RKO (cell line): ENCODE measurements at places on chromosomes 3 and 15.

GRCh38 chr3:73746623-73747022 is 121.9 kb upstream of the PDZRN3 start:
- DNase-seq: no peak

DNA sequence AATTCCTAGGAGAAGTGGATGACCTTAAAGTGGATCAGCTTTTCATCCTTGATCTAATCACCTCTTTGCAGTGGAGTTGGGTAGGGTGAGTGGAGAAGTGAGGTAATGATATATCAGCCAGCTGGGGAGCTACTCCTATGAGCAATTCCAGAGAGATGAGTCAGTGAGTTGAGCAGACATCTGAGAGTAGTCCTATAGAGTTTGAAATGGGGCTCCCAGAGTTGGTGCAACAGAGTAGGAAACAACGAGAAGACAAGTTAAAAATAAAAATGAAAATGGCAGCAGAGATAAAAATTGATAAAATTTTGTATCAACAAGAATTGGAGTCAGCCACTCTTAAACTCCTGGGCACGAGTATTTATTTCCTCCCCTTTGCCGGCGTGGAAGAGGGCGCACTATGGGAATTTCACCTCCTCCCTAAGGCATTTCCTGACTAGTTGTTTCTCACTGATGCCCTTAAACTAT is 150.8 kb upstream of the DPH6 start:
- DNase-seq: peak; percentile 74

DNA sequence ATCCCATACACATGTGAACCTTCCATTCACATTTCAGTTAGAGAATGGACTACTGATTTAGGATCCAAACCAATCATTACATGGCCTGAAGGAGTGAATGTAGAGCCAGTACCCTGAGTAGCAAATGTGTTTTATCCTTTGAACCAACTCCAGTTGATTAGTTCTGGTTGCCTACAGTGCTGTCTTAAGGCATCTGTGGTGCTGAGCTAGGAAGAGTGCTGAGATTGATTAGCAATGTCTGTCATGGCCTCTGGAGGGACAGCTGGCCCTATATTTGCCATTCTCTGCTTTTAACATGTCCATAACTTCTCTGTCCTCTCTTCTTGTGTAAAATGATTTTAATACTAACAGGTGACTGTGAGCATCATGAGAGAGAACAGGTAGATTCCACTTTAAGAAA is 11.1 kb downstream of the LRTM1 start:
- DNase-seq: no peak

- no peak for DNase-seq
Measured at GRCh38 chr15:71577071-71577470, 233.3 kb upstream of the NR2E3 start.

DNA sequence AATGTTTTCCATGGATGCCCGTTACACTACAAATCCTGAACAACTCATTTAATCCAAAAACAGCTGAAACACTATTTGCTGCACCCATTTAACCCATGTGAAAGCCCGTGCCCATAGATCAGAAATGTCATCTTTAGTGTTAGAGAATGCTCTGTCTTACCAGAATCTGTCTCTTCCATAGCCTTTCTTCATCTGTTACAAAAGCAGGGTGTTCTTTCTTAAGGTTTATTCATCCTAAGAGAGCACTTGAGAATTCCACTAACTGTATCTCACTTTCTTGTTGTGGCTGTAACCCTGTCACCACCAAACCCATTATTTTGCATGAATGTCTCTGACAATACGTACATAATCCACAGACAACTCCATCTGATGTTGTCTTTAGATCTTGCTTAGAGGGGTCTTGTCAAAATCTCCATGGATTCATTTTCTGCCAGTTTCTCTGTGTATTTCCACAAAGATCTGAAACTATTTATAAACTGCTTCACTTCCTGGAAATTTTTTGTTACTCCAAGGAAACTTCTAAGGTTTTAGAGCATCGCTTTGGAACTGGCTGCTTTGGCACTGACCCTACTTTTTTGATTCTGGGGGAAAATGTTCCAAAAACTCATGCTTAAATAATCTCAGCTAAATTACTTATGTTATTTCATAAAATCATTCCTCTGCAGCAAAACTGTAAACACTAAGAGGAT is 167.8 kb upstream of the CCDC54 start:
- no peak for DNase-seq

DNA sequence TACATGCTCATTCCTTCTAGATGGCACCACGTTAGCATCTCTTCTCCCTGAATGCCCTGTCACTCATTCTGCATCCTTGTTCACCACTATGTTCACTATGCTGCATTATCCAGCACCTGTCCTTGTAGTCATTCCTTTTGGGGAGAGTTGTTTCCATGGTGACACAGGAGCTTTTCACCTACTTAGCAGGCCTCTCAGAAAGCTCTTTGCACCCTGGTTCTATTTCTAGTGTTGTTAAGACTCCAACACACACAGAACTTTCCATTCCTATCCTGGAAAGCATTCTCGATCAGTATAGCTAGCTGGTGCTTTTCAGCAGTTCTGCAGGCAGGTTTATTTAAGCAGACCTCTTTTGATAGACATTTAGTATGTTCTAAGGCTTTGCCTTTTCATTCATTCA is 6.7 kb upstream of the RPL14 start:
- DNase-seq: no peak

DNA sequence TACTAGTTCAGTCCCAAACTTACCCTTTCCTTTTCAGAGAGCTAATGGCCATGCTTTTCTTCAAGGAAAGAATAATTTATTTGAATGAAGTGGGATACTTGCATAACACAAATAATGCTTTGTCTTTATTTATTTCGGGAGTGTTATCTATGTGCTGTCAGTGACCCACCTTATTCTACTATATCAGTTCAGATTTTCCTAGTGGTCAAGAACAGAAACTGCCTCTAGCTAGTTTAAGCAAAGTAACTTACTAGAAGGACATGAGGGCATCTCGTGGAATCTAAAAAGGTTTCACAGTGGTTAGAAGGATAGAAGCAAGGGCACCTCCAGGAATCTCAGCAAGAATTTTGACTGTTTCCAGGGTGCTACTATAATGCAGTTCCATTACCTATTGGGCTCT is 3.8 kb upstream of the TIMMDC1 start:
- peak; percentile 32 for DNase-seq

DNA sequence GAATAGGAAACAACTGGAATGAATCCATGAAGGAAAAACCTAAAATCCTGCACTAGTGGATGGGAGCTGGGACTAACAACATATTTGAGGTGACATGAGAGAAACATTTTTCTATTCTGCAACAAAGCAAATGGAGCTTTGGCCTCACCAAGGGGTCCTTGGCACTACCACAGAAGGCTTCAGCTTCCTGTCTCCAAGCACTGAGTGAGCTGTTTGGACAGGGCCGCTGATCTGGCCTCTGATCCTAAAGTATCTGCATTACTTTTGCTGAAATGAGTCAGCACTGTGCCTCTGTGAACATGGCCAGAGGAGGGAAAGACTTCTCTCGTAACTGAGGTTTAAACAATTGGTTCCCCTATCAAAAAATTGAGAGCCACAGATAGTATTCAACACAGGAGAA is 9.0 kb downstream of the ARPP21 start:
- peak; percentile 4 for DNase-seq

GRCh38 chr3:157672061-157672460 is 168.8 kb upstream of the VEPH1 start:
- no peak for DNase-seq

DNA sequence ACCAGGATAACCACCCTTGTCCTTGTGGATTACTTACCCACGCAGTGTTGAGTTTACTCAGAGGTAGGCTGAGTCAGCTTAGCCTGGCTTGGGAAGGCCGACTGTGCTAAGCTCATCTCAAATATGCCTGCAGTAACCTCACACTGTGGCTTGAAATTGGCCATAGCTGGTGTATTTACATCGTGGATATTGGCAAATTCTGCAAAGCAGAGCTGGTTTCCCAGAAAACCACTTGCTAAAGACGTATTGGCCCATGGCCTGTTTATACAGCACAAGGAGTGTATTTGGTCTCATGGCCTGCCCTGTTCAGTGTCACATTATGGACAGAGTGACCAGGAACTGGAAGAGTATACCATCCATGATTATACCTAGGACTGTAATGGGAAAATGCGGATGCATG is 170.5 kb upstream of the UBE3A start:
- no peak for DNase-seq

GRCh38 chr3:183962807-183963206 is 54.9 kb downstream of the ABCC5 start:
- DNase-seq: no peak

GRCh38 chr3:144127014-144127413 is 155.4 kb downstream of the DIPK2A start:
- no peak for DNase-seq

GRCh38 chr3:136476280-136476679 is 226.1 kb downstream of the PCCB start:
- no peak for DNase-seq

GRCh38 chr3:138367911-138368310 is 19.5 kb downstream of the MRAS start:
- DNase-seq: no peak

DNA sequence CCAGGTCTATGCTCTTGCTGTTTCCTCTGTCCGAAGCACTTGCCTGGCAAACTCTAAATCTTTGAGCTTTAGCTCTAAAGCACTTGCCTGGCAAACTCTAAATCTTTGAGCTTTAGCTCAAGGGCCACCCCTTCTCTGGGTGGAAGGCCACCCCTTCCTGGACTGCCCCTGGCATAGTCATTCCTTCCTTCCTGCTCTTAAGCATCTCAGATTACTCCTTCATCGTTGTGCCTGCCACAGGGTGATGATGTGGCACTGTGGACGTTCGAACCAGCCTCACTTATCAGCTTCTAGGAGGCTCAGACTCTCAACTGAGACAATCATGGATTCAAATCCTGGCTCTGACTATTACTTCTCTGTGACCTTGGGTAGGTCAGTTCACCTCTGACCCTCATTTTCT is 10.5 kb upstream of the CRABP1 start:
- DNase-seq: no peak

GRCh38 chr3:70519026-70519425 is 206.6 kb upstream of the MDFIC2 start:
- no peak for DNase-seq

DNA sequence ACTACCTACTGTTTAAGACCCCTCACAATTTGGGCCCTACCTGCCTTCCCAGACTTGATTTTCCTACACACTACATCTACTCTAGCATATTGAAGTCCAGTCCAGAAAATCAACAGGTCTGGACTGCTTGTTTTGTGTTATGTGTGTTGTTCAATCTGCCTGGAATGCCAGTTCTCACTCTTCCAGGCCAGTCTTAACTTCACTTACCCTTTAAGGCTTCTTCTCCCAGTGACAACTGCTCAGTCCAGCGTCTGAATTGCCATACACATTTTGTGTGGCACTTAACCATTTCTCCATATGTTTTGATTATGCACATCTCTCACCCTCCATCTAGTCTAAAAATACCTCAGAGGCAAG is 1.1 kb downstream of the TICRR start:
- peak; percentile 62 for DNase-seq

- DNase-seq: no peak
Measured at GRCh38 chr3:100131241-100131640, 16.9 kb upstream of the FILIP1L start.

DNA sequence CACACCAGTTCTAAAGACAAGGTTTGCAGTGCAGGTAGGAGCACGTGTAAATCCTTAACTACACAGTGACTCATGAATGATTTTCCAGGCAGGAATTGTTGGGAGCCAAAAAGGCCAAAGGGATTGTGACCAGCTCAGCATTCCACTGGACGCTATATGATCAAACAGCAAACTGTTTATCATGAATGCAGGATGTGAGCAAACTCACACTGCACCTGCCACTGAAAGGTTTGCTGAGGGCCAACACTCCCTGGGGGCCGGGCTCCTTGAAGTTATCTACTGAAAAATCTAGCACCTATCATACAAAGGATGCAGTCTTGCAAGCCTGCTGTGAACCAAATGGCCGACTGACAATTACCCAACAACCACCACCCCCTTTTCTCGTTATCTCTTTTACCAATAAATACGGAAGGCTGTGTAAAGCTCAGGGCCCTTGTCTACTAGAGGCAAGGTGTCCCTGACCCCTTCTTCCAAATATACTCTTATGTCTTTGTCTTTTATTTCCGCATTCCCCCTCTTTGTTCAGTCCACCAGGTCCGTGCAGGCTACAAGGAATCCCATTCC is 11.5 kb upstream of the DNASE1L3 start:
- no peak for DNase-seq

DNA sequence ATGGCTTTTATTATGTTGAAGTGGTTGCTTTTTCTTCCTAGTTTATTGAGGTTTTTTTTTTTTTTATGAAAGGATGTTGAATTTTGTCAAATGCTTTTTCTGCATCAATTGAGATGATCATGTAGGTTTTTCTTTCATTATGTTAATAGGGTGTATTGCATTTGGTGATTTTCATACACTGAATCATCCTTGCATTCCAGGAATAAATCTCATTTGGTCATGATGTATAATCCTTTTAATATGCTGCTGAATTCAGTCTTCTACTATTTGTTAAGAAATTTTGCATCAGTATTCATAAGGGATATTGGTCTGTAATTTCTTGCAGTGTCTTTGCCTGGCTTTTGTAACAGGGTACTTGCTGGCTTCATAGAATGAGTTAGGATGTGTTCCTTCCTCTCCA is 11.5 kb upstream of the CLRN1 start:
- no peak for DNase-seq

DNA sequence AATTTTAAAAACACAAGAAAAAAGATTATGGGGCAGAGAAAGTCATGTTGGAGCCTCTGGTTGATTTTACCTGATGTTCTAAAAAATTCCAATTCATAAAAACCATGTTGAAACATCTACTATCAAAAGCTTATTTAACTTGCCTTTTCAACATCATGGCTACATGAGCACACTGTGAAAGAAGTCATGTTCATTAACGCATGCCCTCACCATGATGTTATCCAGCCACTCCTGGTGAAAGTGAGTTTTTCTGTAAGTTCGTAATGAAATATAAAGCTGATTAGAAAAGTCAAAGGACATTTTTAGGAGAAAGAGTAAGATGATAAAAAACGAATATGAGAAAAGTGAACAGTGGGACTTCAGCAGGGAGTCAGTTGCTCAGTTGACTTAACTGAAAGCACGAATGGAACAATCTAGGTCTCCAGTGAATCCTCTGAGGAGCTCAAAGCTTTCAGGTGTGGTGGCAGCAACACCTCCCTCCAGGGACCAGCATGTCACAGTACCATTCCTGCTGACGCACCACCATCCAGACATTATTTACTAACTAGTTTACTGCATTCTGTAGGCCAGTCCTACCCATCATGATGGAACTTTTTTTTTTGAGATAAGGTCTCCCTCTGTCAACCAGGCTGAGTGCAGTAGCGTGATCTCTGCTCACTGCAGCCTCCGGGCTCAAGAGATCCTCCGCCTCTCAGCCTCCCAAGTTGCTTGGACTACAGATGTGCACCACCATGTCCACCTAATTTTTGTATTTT is 95.2 kb downstream of the MEIS2 start:
- no peak for DNase-seq

GRCh38 chr3:59192473-59192872 is 142.6 kb upstream of the CFAP20DC start:
- no peak for DNase-seq

- no peak for DNase-seq
Measured at GRCh38 chr3:71488391-71488809, 95.1 kb downstream of the FOXP1 start.

- DNase-seq: no peak
Measured at GRCh38 chr3:176896640-176897039, 300.6 kb downstream of the TBL1XR1 start.
